ENCODE measurements at places on chromosomes 1 and 21.

GRCh38 chr21:27772816-27773215 is 805.9 kb upstream of the ADAMTS5 start:
- no peak for DNase-seq

DNA sequence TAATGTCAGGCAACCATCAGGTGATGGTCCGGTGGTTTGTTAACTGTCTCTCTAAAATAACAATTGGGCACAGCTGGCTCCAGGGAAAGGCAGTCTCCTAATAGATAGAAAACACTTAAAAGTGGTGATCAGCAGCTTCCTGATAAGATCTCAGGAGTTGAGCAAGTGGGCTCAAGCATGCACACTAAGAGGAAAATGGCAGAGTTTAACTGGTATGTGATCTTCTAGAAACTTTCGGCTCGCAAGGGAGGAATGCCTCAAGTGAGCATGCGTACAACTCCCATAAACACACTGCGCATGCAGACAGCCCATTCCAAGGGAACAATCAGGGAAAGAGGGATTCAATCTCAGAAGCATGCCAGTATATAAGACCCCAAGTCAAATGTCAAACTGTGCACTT is 52.2 kb upstream of the VTCN1 start:
- DNase-seq = no peak

GRCh38 chr1:54474310-54475251 is 68.4 kb upstream of the SSBP3 start:
- no peak for DNase-seq

DNA sequence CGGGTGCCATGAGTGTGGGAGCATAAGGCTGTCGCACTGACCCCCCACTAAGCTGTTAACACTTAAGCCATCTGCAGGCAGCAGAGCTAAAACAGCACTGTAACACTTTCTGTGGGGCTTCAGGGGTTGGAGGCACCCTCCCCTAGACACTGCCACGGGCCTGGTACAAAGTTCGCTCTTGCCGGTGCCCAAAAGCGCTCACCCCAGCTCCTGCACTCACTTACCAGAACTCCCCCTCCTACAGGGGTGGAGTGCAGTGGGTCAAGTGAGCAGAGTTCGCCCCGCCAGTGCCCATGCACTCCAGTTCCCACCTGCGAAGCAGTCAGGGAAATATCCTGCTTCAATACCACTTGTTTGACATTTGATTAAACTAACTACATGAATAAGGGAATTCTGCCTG is 46.3 kb upstream of the CFAP298 start:
- DNase-seq = no peak

- DNase-seq = no peak
These were observed 77.0 kb downstream of the CSMD2 start for GRCh38 chr1:34087986-34088385.

GRCh38 chr1:60151311-60151710 is 77.7 kb upstream of the C1orf87 start:
- DNase-seq = no peak

DNA sequence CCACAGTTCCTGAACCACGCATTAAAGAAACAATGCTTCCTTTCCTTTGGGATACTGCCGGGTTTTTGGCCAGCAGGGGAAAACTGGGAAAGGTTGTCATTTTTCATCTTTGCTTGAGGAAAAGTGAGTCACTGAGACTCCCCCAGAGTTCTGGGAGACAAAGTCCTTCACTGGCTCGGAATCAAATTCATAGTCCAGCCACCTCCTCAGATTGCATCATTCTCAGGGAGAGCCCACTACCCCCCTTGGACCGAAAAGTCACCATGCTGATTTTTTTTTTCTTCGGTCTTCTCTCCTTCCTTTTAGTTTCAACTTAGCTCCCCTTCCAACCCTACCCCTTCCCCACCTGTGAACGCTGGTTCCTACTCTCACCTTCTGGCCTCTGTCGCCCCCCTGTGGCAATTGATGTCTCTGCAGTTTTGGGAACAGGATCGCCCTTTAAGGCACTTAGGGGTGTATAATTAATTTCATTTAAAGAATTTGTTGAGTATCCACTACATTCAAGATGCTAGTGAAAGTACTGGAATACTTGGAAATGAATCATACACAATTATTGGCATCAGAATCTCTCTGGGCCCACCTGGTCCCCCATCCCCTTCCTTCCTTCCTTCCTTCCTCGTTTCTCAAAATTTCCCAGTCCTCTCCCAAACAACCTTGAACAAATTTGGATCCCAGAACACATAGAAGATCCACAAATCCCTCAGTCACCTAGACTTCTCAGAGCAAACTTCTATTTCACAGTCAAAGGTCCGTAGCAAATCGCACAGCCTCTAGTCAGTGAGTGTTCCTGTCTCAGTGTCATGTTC is 6.9 kb downstream of the ACKR1 start:
- DNase-seq = peak; percentile 21

Measured in HCT116 (cell line).